NCI-H146 (cell line): ENCODE measurements at places on chromosomes 1 and 21.

GRCh38 chr1:48495911-48496310 lies 23.9 kb upstream of the SPATA6 start:
- DNase-seq: no peak

DNA sequence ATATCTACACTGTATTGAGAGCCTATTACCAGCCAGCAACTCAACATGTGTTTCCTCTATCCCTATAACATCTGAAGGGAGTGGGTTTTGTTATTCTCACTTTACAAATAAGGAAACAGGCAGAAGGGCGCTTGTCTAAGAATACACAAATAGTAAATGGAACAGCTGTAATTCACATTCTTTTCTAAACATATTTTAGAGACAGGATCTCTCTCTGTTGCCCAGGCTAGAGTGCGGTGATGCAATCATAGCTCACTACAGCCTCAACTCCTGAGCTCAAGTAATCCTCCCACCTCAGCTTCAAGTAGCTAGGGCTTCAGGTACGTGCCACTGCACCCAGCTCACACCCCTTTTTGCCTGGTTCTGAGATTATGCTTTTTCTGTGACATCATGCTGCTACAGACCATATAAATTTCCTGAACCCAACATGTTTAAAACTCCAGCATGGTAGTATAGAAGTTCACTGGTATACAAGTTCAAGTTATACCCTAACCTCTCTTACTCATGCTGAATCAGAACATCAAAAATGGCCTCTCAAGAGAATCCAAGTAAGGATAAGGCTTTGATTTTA lies 8.6 kb upstream of the TACSTD2 start:
- no peak for DNase-seq

- DNase-seq: no peak
Measured at GRCh38 chr1:82177192-82177591, 376.5 kb downstream of the ADGRL2 start.

DNA sequence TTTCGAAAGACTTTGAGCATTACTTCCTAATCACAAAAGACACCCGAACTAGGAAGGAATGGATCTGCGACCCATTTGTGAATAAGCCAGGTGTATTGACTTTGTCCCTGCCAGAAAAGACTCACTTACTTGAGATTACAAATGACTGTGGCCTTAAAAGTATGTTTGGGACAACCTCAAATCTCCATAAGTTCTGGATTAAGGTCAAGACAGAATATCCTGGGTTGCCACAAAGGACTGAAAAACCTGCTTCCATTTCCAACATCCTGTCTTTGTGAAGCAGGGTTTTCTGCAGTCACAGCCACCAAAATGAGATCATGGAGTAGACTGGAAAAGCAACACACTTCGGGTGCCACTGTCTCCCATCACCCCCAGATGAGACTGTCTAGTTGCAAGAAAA lies 537.4 kb upstream of the ZRANB2 start:
- DNase-seq: no peak

DNA sequence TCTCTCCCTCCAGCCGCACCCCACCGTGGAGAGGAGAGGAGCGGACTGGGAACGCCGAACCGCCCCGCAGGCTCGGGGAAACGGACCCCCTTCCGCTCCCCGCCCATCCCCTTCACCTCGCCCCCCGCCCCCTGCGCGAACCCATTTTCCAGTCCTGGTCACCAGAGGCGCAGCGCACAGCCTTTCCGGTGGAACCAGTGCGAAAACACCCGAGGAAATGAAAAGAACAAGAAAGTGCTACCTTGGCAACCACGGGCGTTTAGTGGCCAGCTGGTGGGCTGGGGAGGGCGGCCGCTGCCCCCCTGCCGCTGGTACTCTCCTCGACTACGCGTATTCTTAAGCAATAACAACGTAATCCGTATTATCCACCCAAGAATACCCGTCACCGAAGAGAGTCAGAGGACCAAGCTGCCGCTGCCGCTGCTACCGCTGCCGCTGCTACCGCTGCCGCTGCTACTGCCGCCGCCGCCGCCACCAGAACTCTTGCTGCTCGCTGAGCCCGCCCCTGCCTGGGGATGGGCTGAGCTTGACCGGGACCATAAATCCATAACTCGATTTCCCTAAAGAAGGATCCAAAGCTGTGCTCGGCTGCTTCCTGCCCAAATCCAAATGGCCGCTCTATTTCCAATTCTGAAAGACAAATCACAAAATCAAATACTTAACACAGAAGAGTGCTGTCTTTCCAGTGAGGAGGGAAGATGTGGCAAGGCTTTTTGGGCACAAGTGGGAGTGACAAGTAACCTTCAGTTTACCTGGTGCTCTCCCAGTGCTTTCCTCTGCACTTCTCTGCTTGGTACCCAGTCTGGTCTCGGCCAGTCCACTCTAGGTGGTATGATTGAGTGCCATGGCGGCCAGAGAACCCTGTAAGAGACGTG lies 125.2 kb upstream of the DPYD start:
- DNase-seq: peak; percentile 4

- DNase-seq: no peak
Measured at GRCh38 chr1:10753299-10753698, 43.1 kb downstream of the CASZ1 start.

GRCh38 chr1:44634606-44635189 lies 39.6 kb downstream of the TMEM53 start:
- no peak for DNase-seq
